SW480 (cell line): ENCODE measurements at places on chromosomes 2 and 18.
A peak's percentile ranks its signal among the peaks of the same experiment; 100 is the strongest.

GRCh38 chr2:229562472-229563127, 151.8 kb downstream of the DNER start:
- no peak for DNase-seq

DNA sequence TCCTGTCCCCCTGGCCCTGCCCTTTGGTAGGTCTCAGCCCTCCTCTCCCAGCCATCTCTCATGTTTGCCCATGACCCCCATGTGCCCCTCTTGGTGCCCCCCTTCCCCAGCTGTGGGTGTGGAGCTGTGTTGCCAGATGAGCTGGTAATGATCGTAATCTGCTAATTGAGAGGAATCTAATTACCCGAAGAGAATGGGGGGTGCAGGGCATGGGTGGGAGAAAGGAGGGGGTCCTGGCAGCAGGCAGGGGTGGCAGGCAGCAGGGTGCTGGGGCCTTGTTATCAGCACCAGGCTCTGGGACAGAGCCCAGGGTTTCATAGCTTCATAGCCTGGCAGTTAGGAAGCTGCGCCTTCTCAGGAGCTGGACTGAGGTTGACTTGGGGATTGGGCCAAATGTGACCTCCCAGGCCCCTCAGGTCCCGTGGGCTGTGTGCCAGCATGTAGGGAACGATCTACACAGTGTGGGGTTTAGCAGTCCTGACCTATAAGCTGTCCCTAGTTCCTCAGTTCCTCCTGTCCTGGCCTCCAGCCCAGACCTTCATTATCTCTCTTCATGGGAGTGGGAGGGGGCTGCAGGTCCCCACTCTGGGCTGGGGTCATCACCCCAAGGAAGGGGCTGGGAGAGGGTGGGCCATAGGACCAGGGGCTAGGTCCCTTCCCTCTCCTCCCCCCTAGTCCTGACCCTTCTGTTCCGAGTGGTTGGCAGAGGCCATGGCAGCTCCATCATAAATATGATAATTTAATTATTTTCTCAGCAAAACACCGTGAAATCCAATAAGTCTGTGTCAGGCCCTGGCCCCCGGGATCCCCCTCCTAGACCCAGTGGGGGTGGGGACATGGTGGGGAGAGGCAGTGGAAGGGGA, 6.5 kb upstream of the ASIC4 start:
- DNase-seq = no peak

GRCh38 chr2:184444217-184444616, 154.1 kb upstream of the ZNF804A start:
- no peak for DNase-seq

DNA sequence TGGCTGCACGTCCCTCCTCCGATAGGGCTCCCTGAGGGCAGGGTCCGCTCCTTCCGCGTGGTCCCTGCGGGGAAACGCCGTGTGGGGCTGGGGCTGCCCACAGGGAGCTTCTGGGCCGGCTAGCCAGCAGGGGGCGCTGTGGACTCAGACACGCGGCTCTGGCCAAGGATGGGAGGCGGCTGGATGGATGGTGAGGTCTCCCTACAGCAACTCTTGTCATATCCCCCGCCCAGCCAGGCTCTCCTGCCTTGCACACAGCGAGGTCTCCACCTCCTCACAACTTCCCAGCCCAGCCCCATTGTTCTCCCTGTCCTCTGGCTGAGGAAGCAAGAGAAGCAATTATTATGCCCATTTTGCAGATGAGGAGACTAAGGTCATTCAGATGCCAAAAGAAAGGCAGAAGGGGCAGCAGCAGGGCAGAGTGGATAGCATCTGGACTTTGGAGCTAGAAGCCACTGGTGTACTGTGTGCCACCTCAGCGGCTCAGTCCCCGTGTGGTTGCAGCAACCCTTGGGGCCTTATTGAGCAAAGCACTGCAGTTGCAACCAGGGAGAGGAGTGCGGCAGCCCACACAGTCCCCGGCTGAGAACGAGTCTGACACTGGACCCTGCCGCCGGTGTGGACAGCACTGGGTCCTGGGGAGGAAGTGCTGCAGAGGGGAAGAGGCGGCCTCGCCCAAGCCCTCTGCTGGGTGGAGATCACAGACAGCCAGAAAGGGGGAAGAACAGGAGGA, 99.0 kb downstream of the ZFP36L2 start:
- peak; percentile 45 for DNase-seq

DNA sequence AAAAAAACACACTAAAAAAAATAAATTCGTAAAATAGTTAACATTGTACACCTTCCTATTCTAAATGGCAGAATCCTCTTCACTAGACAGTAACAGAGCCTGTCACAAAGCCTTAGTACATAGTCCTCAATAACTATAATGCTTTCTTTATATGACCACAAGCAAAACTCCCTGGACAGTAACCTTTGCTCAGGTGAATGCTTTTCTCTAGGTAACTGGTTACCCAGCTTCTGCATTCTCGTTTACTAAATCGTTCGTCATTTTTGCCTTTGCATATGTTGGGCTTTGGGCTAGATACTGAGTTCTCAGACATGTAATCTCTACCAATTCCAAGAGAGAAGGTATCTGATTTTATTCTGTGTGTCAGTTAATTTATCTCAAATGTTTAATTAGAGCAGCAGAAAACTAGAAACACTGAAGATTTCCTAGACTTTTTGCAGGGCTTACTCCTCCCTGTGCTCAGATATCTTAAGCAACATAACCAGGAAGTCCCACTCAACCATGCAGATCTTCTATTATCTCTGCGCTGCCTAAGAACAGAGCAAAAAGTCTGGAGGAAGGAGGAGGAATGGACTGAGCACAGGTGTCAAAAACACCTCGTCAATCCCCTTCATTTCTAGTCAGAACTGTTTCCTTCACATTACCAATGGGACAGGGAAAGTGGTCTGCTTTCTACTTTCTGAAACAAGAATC, 247.7 kb downstream of the SOCS6 start:
- DNase-seq = no peak

GRCh38 chr2:100106460-100106859, 35.9 kb downstream of the AFF3 start:
- DNase-seq = no peak

GRCh38 chr2:236910781-236911495, 174.8 kb upstream of the COPS8 start:
- DNase-seq = no peak

GRCh38 chr2:217906798-217907197, 96.0 kb downstream of the TNS1 start:
- no peak for DNase-seq

DNA sequence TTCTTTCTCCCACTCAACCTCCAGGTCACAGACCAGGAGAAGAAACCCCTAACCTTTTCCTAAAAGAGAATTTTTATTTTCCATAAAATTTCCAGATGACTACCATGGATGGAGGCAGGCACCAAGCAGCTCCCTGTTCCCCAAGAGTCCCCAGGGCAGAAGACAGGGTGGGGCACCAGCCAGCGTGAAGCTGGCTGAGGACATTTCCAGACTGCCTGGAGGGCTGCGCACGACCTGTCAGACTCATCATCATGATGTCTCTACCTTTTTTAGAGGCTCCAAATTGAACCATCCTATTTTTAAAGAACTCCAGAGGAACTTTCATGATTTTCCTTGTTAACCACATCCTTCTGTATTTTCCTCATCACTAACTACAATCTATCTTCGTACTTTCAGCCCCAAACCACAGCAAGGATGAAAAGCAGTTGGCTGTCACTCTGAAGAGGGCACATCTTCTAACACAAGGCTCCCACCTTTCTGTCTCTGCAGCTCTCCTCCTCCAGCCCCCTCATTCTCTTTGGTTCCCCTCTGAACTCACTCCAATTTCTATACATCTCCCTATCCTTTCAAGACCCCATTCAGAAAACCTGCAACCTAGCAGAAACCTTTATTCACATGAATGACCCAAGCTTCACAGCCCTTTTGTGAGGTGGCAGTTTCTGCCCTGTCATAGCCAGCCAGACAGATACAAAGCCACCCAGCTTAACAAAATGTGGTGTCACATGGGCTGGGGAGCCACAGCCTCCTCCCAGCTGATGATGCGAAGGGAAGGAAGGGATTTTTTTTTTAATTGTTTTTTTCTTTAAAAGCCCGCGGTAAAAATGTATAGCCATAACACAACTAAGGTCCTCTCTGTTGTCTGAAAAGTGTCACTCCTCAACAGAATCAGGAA, 11.1 kb downstream of the AMMECR1L start:
- DNase-seq = no peak

- DNase-seq = no peak
Observed at GRCh38 chr2:205051417-205051816, 506.1 kb downstream of the PARD3B start.

DNA sequence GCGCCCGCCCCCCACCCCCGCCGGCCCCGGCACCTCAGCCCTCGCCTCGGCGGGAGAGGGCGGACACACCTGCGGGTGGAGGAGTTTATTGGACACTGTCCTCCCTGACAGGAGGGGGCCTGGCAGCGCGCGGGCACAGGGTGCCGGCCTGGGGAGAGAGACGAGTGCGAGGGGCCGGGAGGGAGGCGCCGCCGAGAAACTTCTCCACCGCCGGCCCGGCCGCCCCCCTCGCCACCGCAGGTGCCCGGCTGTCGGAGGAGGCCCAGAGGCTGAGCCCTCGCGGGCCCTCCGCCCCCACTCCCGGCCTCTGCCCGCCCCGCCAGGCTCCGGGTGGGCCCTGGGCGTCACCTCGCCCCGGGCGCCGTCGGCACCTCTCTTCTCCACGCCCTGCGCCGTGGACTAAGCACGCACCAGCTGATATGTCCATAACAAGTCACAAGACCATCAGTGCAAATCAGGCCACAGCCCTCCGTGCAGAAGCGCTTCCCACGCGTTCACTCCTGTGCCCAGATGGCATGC, 311.3 kb downstream of the CELF4 start:
- peak; percentile 4 for DNase-seq

DNA sequence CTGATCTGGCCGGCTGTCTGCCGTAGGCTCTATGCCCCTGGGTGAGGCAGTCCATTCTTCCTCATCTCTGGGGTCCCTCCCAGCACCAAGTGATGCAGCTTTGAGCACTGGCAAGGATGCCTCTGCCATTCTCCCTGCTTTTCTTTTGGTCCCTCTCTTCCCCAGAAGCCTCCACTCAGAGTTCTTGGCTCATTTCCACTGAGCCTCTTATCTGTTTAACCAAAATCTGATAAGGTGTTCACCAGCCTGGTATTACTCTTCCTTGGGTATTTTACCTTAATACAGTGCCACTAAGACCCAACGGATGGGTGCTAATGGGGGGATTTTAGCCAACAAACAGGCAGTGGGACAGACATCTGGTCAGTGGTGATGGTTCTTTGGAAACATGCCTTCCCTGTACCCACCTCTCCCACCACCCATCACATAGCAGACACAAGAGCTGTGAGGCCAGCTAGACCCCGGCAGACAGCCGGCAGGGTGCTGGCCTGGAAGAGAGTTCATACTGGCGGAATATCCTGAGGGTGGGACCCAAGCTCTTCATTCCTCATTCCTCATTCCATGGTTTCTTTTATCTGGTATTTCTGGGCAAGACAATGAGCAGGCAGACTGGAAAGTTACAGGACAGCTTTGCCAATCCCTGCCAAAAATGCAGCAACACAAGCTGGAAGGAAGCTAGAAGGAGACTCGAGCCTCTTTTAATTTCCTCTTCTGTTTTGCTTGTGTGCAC, 34.6 kb downstream of the ZBTB7C start:
- no peak for DNase-seq

DNA sequence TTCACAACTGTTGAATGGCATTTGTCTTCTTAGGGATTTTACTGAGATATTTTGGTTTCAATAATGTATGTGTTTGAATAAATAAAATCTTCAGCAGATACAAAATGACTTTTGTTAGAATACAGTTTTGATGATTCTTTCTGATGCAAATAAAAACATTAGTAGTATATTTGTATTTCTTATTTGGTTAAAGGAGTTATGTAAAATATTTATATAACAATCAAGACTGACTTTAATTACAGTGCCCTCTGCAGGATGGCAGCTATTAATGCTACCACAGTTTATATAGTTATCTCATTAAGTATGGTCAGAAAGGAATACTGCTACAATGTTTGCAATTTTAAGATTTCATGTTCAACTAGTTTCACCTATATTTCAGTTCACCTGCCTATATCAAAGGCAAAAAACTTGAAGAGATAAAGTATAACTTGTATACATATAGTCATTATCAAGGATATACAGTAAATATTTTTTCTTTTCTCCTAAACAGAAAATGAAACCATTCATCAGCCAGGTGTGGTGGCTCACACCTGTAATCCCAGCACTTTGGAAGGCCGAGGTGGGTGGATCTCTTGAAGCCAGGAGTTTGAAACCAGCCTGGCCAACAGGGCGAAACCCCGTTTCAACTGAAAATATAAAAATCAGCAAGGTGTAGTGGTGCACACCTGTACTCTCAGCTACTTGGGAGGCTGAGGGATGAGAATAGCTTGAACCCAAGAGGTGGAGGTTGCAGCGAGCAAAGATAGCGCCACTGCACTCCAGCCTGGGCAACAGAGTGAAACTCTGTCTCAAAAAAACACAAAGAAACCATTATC, 19.8 kb downstream of the ARL5A start:
- no peak for DNase-seq

DNA sequence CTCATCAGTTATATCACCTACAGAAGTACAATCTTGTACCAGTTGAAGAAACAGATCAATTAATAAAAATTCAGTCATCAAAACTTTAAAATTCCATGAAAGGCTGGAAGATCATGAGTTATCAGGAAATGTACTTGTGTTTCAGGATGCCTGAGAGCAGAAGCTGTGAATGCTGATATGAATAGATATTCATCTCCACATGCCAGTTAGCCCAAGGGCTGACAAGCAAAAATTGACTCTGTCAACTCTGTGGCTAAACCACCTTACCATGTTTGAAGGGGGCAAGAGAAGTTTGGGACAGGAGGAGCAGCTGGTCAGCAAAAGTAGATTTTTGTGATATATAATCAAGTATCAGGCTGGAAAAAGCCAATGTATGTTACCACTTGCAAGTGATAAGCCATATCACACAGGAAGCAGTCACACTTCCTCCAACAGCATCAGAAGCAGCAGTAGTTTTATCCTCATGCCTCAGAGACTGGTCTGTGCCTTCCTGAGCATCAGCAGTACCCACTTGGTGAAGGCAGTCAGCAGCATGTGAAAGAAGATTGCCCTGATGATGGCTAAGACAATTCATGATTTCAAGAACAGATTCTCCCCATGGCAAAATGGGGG, 328.2 kb upstream of the CNTNAP5 start:
- DNase-seq = no peak

- no peak for DNase-seq
Observed at GRCh38 chr2:101884423-101884822, 107.3 kb upstream of the IL1R2 start.

GRCh38 chr2:109342930-109343329, 213.9 kb downstream of the SH3RF3 start:
- no peak for DNase-seq

GRCh38 chr2:9543557-9543956, 12.1 kb downstream of the ADAM17 start:
- no peak for DNase-seq

GRCh38 chr2:228282376-228282775, 100.9 kb upstream of the SPHKAP start:
- no peak for DNase-seq

DNA sequence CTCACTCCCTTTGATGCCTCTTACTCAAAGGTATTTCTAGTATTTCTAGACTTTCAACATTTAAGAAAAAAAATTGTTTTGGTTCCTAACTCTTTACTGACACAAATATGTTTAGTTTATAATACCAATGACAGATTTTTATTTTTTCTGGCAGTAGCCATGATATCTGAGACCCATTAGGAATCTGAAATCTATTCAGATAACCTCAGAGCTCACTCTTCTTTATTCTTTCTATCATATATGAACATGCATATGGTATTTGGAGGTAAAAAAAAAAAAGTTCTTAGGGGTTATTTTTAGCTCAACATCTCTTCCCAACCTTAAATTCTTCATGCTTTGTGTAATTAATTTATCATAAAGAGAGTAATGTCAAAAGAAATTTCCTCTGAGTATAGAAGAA, 465.5 kb downstream of the CDH2 start:
- no peak for DNase-seq
